Activated CD4-positive, alpha-beta T cell treated with anti-CD3 and anti-CD28 coated beads, Interleukin-2, amount 50 U/mL, for 48 hours (primary cell): ENCODE measurements at places on chromosomes 5 and 9.

DNA sequence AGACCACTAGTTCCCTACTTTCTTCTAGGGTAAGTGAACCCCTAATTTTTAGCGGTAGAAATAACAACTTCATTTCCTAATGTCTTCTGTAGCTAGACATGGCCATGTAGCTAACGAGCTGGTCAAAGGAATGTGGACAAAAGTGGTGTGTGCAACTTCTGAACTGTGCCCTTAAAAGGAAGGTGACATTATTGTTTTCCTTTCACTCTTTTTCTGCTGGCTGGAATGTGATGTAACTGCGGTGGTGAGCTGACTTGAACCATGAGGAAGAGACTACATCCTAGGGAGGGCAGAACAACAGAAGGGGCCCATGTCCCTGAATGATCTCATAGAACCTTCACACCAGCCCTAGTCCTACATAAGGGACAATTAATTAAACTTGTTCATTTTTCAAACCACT lies 1.3 kb upstream of the SNX2 start:
- DNase-seq = no peak

- DNase-seq = no peak
These were observed 31.7 kb downstream of the HSDL2 start for GRCh38 chr9:112411626-112412027.

DNA sequence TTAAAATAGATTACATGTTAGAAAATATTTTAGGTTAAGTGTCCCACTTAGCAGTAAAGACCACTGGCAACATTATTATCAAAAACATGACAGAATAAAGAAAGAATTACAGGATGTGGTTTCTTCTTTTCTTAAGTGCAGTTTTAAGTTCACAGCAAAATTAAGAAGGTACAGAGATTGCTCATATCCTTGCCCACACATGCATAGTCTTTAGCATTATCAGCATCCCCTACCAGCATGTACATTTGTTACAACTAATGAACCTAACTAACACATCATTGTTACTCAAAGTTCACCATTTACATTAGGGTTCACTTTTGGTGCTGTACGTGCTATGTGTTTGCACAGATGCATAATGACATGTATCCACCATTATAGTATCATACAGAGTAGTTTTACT lies 837.7 kb upstream of the CDH9 start:
- DNase-seq = no peak

DNA sequence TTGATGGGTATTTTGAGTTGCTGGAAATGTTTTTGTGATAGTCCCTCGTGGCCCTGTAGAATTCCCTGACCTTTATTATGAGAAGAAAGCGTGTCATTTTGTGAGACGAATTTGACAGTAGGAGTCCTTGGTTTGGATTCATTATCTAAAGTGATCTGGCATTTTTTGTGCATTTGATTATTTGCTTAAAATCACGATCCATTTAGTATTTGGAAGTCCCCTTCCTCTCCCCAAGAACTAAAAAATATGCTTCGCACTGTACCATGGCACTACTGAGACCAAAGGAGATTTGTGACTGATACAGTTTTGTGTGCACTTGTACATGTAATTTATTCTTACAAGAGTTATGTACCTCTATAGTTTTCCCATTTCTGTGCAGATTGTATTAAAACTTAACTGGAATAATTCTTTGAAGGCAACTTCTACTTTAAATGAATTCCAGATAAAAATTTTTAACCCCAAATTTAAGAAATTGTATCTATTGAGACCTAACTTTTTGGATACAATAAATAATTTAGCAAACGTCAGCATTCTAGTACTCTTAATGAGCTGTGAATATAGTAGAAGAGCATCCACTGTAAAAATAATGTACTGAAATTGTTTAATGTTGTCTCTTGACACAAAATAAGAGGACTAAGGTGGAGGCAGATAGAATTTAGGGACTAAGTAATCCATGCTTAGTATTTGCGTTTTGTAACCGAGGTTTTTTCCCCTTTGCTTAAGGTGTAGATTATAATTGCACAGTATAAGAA lies 2.1 kb downstream of the MAP3K1 start:
- DNase-seq = no peak

DNA sequence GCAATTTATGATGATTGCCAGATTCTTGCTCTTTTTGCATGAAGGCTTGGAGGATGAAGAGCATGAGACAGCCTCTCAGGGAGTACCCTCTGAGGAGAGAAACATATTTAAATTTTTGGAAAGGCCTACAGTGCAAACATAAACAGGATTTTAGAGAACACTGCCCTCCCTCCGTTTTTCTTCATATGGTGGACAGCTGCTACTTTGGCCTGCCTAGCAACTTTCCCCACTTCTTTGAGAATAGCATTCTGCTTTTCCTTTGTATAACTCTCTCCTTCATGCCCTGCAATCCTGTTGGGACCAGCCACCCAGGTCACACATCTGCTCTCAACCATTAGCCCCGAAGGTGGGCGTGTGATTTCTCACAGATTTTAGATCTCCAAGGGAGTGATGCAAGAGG lies 20.5 kb upstream of the TXN start:
- DNase-seq = no peak

DNA sequence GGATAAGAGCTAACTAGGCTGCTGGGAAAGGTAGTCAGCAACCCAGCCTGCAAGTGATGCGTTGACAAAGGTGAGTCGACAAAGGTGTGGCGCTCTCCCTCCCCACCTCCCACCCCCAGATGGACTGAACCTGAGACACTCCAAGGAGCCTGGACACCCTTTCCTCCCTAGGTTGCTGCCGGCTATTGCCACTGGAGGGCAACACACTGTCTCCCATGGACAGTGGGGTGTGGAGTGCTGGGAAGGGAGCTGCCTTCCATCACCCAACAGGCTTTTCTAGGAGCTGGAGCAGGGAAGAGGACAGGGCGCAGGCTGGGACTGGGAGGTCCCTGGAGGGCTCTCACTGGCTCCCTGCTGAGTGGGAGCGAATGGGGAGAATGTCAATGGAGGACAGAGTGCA lies 75.4 kb upstream of the ARAP3 start:
- no peak for DNase-seq

GRCh38 chr9:106869028-106869427 lies 6.1 kb downstream of the ZNF462 start:
- no peak for DNase-seq

- DNase-seq = no peak
These were observed 157.3 kb downstream of the KIAA0825 start for GRCh38 chr5:94461131-94461530.

- DNase-seq = no peak
These were observed 117.5 kb downstream of the MED10 start for GRCh38 chr5:6260846-6261245.

DNA sequence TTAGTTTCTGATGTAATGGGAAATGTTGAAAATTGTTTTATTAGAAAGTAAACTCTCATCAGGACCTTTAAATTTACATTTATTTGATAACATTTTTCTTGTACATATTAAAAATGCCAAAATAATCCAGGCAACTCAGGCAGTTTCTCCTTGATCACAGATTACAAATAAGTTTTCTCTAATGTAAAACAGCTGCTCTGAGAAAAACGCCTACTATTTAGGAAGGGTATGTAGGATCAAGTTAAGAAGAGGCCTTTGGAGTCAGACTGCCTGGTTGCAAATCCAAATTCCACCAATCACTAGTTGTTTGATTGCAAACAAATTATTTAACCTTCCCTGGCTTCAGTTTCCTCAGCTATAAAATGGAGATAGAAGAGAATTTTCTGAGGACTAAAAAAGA lies 610.8 kb downstream of the PDE4D start:
- no peak for DNase-seq

GRCh38 chr5:93422652-93423280 lies 158.3 kb downstream of the NR2F1-AS1 start:
- DNase-seq = no peak
